ENCODE measurements at places on chromosomes 16 and 17.

DNA sequence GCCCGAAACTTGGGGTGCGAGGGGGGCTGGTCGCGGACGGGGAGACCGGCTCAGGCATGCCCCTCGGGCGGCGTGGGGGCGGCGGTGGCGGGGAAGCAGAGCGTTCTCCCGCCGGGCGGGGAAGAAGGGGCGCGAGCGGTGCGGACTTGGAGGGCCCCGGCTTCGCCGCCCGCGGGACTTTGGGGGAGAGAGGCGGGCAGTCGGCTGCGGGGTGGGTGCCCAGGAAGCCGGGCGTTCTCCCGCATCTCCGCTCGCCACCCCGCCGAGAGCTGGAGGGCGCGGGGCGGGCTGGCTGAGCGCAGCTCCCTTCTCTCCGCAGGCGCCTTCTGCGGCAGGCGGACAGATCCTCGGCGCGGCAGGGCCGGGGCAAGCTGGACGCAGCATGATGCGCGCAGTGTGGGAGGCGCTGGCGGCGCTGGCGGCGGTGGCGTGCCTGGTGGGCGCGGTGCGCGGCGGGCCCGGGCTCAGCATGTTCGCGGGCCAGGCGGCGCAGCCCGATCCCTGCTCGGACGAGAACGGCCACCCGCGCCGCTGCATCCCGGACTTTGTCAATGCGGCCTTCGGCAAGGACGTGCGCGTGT lies 772 bp downstream of the NTN1 start:
- DNase-seq: peak; percentile 22

- DNase-seq: no peak
These were observed 180.4 kb upstream of the IRX5 start for GRCh38 chr16:54750249-54750648.

GRCh38 chr16:78176435-78176834 lies 77.0 kb downstream of the WWOX start:
- no peak for DNase-seq

DNA sequence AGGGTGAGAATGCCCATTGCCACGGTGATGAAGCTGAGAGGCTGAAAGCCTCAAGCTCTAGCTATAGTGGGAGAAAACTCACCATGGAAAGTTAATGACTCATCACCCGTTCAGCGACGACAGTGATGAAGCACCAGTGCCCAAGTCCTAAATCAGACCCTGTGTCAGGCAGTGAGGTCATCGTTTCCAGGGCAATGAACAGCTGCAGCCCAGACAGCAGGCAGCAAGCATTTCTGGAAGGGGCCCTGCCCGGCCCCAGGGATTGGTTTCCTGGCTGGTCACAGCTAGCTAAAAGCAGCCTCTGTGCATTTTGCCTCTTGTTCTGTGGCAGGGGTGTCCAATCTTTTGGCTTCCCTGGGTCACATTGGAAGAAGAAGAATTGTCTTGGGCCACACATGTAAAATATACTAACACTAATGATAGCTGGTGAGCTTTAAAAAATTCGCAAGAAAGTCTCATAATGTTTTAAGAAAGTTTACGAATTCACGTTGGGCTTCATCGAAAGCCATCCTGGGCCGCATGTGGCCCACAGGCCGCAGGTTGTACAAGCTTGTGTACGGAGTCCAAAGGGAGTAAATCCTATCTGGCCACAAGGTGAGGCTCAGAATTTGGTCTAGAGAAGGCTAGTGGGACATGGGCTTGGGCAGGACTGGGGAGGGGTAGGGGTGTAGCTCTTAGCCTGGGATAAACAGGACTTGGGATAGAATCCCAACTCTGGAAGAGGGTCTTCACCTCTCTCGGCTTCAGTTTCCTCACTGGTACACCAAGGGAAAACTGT lies 40.6 kb downstream of the MIS12 start:
- DNase-seq: peak; percentile 43

DNA sequence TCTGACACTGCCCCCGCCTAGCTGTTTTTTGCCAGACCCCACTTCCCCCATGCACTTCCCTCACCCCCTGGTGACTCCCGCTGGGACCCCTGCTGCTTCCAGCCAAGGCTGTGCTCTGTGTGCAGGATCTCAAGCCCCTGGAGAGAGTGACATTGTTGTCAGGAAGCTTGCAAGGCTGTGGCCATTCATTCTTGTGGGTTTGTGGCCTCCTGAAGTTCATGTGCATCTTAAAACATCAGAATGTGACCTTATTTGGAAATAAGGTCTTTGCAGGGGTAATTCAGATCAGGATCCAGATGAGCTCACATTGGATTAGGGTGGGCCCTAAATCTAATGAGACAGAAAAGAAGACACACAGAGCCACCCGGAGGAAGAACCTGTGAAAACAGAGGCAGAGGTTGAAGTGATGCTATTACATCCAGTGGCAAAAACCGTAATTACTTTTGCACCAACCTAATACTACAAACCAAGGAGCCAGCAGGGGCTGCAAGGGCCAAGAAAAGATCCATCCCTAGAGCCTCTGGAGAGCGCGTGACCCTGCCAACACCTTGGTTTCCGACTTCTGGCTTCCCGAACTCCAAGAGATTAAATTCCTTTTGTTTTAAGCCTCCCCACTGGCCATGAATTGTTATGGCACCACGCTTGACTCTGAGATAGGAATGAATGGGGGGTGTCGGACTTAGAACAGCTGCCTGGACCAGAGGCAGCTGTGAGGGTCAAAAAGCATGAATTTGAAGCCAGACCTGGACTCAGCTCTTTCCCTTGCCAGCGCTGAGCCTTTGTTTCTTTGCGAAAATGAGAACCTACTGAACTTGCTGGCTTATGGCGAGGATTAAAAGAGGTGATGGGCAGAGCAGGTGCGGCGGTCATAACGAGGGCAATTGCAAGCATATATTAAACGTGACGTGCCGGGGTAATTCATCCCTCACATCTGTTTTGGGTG lies 75.5 kb downstream of the BMERB1 start:
- no peak for DNase-seq

DNA sequence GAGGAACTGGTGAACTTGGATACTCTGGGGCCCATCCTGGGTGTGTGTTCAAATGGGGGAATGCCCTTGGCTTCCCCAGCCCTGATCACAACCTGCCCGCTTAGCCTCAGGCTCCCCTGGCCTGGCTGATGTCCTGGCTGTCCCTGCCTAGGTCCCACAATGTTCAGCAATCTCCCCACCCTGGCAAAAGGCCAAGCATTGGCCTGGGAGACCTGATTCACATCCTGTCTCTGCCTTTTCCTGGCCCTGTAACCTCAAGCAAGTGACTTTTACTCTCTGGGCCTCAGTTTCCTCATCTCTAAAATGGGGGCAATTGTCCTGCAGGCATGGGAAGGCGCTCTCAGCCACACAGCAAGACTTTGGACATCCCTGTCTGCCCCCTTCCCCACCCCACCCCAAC lies 14.4 kb downstream of the CPNE2 start:
- DNase-seq: no peak

DNA sequence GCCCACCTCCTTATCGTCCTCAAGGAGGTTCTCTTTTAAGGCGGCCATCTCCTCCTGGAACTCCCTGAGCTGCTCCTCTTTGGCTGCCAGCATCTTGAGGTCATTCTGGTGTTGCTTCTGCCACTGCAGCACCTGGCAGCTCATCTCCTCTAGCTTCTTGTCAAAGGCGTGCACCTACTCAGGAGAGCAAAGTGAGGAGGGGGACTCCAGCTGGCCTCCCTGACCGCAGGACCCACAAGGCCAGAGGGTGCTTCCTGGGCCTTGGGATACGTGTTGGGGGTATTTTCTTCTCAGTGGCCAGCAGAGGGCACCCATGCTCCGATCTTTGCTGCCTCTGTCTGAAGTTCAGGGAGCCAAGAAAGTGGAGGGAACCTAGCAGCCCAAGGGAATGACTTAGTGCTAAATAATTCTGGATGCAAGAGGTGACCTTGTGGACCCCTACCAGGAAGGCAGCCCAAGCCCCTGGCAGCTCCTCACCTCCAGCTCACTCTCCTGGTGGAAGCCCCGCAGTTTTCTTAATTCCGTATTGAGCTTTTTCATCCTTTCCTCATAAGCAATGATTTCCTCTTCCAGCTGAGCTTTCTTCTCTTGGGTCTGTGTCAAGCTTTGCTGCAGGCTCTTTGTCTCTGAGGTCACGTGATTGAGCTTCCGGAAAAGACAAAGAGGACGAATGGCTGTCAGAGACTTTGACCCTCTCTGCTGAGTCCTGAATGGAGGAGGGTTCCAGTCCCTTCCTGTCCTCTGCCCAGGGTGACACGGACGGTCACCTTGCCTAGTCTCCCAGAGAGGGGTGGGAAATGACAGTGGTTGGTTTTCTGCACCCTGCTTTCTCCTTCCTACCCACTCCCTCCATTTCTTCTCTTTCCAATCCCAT lies 31.4 kb downstream of the DHX38 start:
- peak; percentile 66 for DNase-seq

DNA sequence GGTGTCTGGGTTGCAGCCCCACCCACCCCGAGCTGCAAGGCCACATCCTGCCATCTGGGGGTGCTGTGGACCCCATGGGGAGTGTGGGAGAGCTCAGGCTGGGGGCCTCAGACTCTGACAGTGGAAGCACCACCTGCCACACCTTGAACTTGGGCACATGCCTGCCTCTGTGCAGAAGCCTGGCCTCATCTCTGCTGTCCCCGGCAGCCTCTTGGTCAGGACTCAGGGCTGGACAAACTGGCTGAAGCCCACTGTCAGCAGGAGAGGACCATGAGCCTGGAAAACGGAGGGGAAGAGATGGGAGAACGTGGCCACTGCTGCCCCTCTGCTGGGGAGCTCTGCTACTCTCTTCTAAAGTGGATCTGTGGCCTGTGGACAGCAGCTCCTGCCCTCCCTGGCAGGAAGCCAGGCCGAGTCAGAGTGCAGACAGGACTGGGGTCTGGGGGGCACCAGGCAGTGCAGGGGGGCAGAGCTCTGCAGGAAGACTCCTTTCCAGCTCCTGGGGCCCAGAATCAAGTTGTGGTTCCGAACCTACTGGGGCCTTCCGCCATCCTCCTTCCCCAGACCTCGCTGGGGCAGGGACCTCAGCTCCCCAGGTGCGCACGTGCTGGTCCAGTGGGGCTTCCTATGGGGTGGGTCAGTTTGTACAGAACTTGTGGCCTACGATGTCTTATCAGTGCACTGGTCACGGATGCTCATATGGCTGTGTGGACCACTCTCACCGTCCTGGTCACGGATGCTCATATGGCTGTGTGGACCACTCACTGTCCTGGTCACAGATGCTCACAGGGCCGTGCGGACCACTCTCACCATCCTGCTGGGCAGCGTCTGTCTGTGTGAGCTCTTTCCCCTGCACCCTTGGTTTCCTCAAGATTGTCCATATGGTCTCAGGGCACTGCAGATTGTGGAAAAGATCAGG lies 207.7 kb downstream of the LAT start:
- no peak for DNase-seq

DNA sequence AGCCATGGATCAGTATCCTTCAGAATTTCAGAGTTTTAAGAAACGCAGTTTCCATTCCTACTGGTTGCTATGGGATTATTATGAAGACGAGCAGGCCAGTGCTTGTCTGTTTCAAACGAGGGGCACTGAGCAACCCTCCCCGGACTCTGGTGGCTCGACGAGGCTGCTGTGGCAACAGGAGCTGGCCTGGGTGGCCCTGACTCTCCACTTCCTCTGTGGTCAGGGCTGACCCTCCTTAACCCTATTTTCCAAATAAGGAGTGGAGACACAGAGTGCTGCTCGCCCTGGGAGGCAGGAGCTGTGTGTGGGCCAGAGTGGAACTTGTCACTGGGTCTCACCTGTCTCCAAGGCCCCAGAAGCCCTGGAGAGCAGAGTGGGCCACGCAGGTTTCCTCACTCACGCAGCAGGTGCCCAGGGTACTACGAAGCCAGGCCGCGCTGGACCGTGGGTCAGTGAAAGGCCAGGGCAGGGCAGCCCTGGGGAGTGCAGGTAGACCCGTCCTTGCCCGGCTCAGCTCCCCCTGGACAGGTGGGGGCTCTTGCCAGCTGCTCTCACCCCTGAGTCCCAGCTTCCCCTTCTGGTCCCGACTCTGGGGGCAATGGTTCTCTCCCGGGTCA lies 3.3 kb downstream of the GALNS start:
- no peak for DNase-seq

DNA sequence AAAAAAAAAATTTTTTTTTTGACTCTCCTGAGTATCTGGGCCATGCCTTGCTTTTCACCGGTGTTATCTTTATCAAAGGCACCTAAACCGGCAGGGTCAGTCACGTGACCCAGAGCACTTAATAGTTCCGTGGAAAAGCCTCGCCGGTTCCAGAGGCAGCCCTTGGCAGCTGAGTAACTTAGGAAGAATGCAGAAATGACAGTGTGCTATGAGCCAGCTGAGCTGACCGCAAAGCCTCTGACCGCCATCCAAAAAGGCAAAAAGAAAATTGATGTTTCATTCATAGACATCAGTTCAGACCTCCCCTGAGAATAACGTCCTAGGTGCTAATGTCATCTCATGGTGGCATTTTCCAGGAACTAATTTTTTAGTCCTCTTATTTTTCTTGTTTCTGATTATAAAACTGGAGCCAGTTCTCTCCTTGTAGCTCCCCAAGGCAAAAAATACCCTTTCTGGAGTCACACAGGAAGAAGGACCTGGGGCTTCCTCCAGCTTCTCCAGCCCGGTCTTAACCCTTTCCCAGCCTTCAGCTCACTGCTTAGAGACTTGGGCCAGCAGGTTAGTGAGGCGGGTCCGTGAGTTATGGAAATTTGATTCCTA lies 122.6 kb downstream of the SOCS1 start:
- DNase-seq: no peak

DNA sequence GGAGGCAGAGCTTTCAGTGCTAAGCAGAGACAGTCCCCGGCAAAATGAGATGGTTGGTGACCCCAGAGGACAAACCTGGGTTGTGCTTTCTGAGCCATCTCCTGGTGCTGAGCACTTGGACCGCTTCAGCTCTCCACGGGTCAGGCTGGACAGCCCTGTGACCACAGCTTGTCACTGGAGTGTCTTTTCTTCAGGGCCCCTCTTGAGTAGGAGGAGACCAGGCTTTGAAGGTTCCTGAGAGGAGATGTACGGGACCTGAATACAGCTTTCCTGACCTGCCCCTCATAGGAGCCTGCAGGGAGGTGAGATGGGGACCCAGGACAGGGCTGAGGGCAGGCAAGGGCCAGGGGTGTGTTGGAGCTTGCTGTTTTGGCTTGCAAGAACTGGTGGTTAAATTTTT lies 17.8 kb upstream of the ADGRG1 start:
- DNase-seq: no peak

GRCh38 chr17:3873862-3874261 lies 19.0 kb downstream of the CAMKK1 start:
- DNase-seq: no peak

- DNase-seq: no peak
These were observed 108.7 kb downstream of the ZFHX3 start for GRCh38 chr16:72939247-72939646.

DNA sequence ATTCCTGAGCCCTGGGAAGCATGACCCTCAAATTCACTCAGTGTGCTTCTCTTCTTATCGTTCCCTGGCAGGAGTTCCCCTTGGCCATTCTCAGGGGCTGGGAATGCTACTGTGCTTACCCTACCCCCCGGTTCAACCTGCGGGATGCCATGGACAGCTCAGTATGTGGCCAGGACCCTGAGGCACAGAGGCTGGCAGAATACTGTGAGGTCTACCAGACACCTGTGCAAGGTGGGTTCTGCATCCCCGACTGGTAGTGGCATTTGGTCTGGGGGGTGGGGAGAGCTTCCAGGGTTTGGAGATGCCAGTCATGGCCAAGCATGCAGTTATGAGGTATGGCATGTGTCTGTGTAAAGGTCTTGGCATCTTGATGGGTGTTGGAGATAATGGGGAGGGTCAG lies 39.4 kb downstream of the WSCD1 start:
- DNase-seq: no peak

- DNase-seq: no peak
These were observed 17.9 kb downstream of the SNX29 start for GRCh38 chr16:11994143-11995119.

- no peak for DNase-seq
These were observed 31.9 kb downstream of the PMP22 start for GRCh38 chr17:15233022-15233805.

- DNase-seq: no peak
These were observed 11.2 kb downstream of the CHD9NB start for GRCh38 chr16:53041320-53042051.
